Posterior vena cava (tissue), 2 donors: ENCODE measurements at places on chromosomes 2 and 18.

- DNase-seq: no peak
Measured at GRCh38 chr2:228919808-228920207, 351.3 kb downstream of the PID1 start.

DNA sequence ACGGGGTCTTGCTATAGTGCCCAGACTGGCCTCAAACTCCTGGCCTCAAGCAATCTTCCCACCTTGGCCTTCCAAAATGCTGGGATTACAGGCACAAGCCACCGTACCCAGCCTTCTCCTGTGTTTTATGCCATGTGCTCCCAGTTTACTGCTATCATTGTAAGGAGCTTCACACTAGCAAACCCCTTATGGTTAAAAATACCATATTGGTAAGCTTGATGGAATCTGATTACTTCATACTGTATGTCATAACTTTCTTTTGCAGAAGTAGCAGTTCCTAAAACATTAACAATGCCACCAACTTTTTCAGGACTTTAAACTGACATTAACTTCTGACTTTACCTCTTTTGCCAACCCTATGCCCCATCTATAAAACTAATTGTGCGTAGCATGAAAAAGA is 36.2 kb downstream of the HAT1 start:
- no peak for DNase-seq

- no peak for DNase-seq
Measured at GRCh38 chr2:162926501-162926900, 87.9 kb upstream of the KCNH7 start.

GRCh38 chr18:73715210-73715670 is 432.4 kb downstream of the FBXO15 start:
- DNase-seq: no peak

DNA sequence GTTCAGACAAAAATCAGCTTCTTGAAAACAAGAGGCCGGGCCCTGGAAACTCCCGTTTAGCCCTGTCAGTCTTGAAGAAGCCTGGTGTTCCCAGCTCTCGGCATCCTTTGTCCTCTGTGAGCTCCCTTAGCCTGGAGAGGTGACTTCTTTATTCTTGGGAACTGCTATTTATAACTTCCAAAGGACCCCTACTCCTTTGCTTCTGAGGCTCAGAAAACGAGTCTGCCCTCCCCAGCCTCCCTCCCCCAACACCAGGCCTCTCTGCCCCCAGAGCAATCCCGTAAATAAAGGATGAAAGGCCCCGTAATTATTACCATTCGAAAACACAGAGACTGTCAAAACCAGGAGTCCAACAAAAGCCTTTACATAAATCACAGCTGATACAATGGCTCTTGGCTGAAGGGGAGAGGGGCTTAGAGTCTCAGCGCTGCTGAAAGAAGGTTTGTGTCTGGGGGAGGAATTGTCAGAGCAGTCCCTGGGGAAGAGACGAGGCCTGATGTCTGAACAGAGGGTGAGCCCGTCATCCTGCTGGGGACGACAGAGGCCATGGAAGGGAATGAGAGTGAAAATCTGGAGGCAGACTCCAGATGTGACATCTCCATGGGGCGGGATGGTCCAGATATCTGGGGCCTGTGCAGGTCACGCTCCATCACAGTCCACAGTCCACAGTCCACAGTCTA is 283.0 kb downstream of the MYCN start:
- DNase-seq: no peak

GRCh38 chr2:165475277-165476004 is 5.9 kb downstream of the CSRNP3 start:
- DNase-seq: no peak

- no peak for DNase-seq
Measured at GRCh38 chr18:8702668-8703067, 2.7 kb upstream of the MTCL1 start.
